GM19239 (cell line): ENCODE measurements at places on chromosomes 6 and 20.
A peak's percentile ranks its signal among the peaks of the same experiment; 100 is the strongest.

DNA sequence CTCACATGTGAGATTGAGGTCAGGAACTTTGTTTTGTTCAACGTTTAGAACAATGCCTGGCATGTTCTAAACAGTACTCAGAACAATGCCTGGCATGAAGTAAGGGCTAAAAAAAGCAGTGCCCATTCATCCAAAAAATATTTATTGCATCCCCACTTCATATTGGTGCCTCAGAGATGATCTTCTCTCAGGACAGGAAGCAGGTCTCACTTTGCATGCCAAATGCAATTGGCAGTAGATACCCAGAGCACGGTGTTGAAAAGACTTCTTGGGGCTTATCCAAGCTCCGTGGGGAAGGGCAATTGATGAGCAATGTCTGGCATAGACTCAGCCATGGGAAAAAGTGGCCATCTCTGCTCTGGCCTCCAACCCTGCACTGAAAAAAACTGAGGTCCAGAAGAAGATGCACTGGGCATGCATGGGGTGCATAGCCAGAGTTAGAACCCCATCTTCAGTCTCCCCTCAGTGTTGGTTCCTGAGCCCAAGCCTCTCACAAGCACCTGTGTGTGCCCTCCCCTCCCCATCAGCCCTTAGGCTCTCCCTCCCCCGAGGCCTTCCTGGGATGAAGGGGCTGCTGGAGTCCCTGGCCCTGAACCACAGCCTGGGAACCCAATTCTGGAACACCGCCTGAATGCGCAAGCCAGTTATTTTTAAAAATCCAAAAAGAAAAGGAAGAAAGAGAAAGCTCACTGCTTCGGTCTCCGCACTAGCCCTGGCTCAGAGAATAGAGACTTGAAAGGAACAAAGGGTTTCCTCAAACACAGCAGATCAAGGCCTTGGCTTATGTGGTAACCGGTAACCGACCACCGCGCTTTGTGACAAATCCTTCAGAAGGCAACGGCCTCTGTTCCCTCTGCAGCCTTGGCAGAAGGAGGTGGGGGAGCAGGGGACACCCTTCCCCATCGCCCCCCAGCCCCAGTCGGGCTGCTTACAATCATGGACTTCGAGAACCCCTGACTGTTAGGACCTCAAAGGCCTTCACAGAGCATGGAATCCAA is 78.5 kb upstream of the SIRPA start:
- no peak for DNase-seq

- DNase-seq: no peak
Observed at GRCh38 chr6:90709431-90709996, 122.6 kb upstream of the MAP3K7 start.

- DNase-seq: no peak
Observed at GRCh38 chr20:49452011-49452482, 30.4 kb downstream of the KCNB1 start.

- DNase-seq: no peak
Observed at GRCh38 chr6:132087391-132087790, 136.2 kb upstream of the CCN2 start.

DNA sequence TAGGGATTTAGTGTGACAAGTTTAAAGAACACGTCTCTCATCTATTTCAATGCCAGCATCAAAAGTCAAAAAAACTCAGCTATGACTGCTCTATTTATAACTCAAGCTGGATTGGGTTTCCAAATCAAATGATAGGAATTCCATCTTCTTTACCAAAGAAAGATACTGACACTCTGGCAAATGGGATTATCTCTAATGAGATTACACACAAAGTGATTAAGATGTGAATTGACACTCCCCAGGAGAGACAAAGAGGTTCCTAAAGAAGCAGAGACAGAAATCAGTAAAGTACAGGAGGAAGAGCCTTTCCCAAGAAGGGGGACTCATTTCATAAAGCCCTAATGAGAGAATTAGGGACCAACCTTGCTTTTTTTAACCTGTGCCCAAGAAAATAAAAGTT is 92.1 kb downstream of the ID4 start:
- no peak for DNase-seq

DNA sequence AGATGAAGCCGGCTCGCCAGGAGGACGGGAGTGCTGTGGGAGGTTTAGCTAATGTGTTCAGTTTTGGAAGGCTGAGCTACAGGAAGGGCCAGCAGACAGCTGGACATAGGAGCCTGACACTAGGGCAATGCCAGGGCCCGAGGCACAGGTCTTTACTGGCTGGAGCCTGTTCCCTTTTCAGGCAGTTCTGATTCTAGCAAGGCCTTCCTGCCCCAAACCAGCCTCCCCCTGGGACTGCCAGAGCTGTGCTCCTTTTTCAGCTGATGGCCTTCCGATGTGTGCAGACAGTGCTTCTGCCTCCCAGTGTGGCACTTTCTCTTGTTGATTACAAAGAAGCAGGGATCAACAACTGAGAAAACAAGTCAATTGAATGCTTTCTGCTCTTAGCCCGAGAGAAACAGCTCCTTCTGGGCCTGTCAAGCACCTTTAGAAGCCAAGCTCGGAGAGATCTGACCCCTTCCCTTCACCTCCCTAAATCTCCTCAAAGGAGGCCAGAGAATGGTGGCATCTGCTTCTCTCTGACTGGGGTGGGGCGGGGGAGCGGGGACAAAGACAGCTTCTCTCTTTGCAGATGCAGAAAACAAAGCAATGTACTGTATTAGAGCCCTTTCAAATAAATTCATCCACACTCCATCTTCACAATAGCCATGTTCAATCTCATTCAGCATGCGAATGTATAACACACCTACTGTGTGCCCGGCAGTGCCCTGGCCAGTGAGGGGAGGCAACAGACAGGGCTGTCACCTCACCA is 63.2 kb downstream of the RAB44 start:
- no peak for DNase-seq

DNA sequence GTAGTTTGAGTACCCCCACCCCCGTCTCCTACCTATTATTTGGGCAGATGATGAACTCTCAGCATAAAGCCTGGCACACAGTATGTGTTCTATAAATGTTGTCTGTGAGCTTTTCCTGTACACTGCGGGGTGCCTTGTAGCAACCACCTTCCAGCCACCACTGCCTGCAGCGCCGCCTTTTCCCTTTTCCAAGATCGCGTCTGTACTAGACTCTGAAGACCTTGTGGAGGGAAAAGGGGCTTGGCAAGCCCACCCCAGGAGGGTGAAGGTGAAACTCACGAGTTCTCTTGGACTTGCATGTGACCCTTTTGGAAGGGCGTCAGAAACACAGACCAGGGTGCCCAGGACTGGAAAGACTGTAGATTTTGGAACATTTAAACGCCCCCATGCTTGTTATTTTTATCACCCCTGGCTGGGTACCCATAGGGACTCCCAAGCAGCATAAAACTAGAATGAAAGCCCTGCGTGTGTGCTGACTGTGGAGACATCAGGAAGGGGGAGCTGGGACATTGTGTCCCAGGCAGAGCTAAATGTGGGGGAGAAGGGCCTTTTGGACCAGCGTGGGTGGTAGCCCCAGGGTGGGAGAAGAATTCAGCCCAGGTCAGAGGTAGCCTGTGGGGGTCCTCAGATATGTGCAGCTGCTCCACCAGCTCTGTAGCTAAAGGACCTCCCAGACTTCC is 8.3 kb downstream of the BAK1 start:
- no peak for DNase-seq

- peak; percentile 35 for DNase-seq
Observed at GRCh38 chr6:148780918-148781436, 34.1 kb downstream of the UST start.

- DNase-seq: no peak
Observed at GRCh38 chr20:53664121-53664520, 70.5 kb upstream of the ZNF217 start.

DNA sequence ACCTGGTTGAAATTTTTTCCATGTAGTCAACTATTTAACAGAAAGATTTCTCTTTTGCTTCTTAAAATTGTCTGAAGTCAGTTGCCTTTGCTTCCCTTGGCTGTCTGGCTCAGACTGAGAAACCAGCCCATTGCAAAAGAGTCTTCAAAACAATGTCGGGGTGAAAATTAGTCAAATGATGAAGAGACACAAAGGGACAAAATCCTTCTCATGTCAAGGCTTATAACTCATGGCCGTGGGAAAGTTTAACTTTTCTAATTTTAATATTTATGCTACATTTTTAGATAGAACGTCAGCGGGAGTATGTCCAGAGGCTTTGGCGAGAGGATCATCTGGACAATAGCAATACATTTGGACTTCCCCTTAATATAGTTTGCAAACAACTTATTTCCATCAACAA is 127.2 kb downstream of the CD164 start:
- no peak for DNase-seq

- DNase-seq: no peak
Observed at GRCh38 chr20:63458170-63459069, 14.0 kb downstream of the KCNQ2 start.

GRCh38 chr6:16562498-16562897 is 198.8 kb downstream of the ATXN1 start:
- no peak for DNase-seq

DNA sequence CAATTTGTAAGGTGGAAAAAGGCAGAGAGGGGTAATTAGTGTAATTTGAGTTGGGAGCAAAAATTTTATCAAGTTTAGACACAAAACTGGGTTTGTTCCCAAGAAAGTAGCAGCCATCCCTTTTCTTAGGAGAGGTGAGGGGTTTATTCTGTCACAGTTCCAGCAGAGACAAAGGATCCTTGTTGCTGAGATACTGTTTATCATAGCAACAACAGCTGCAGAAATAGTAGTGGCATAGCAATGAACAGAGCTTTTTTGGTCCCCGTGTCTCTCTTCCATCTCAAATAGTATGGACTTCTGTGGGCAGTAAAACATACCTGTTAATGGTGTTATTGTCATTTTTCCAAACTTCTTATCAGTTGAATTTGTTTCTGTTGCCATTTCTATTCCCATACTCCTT is 23.9 kb downstream of the ZKSCAN8 start:
- no peak for DNase-seq

DNA sequence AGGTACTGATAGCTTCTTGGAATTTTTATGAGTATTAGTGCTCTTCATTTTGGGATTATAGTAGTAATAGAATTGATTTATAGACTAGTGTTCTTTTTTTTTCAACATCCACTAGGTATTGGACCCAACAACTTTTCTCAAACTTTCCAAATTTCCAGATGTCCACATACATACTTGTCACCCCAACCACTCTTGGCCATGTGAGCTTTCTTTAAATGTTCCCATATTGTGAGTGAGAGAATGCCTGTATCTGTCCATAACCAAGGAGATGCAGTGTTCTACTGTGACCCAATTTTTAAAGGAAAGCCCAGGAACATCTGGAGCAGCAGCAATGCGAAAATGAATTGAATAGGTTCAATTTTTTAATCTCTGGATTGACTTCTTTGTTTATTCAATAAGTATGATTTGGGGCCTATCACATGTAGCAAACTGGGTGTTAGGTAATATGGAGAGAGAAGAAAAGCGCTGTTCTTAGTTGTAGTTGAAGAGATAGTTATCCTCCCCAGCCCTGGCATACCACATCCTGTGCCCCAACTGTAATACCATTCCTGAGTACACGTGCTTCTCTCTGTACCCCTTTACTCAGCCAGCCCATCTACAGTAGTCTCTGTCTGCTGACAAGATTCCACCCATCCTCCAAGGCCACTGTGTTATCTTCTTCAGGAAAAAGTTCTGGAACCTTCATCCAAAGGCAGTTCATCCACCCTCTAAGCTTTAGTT is 116.8 kb upstream of the SUPT3H start:
- DNase-seq: no peak

DNA sequence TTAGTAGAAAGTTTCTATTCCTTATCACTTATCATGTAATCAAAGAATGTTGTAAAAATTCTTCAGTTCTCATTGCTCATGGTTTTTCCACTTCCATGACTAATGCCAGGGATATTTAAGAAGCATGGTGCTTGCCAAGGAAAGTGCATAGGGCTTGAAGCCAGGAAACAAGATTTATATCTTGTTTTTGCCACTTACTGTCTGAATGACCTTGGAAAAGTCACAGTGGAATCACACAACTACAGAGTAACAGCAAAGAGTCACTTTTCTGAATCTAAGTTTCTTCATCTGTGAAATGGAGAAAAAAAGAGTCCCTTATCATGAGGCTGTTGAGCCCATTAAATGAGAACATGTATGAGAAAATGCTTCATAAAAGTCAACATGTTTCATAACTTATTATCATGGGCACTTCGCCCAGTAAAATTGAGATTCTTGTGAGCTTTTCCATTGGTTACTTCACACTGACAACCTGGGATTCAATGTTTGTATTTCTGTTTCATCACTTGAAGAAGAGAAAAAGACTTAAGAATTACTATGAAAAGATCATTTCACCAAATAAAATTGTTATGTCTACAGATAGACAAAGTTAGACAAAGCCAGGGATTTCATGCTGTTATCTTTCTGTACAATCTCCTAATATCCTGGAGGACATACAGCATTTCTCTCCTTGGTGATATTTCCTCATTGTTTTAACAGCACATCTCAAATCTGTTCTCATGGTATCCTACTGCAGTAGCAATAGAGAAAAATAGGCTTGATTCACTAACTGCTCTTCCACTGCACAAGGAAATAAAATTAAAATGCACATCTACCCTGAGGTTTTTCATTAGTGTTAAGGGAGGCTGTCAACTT is 7.6 kb upstream of the BMP5 start:
- no peak for DNase-seq

GRCh38 chr6:116314878-116315277 is 35.1 kb upstream of the TSPYL1 start:
- no peak for DNase-seq

- no peak for DNase-seq
Observed at GRCh38 chr6:36566418-36566905, 19.2 kb upstream of the STK38 start.

DNA sequence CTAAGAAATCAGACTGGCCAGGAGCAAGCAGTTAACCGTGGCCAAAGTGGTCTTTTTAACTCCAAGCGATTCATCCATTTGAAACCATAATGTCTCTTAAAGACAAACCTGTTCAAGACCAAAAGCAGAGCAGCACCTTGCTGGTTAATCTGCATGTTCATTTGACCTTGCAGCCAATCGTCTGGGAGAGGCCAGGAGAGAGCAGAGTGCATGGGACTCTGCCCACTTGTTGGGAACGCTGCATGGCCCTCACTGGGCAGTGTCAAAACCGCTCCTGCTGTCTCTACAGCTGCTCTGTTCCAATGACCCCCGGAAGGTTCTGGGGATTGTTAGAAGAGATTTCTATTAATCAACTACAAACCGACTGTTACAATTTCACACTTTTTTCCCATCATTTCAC is 79.6 kb downstream of the OLIG3 start:
- DNase-seq: no peak

DNA sequence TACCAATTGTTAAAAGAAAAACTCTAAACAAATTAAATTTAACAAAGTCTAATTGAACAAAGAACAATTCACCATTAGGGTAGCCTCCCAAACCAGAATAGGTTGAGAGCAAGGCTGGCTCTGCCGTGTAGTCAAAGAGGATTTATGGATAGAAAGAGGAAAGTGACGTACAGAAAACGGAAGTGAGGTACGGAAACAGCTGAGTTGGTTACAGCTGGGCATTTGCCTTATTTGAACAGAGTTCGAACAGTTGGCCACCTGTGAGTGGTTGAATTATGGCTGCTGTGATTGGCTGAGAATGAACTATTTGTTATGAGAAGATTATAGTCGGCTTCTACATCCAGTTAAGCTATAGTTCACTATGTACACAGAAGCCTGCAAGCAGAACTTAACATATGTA is 18.5 kb upstream of the ISM1 start:
- no peak for DNase-seq
